ENCODE measurements at places on chromosomes 16 and 17. TPM values are rescaled to one million over a fixed set of nuclear protein-coding genes. Genes with fewer than 3 reads are reported as not detected.

- no peak for DNase-seq
Measured at GRCh38 chr17:82145550-82146155, 47.6 kb upstream of the FASN start.

MYLK3 gene
- 0.27 TPM for total RNA-seq

TBC1D26 gene
- not detected for total RNA-seq

DNA sequence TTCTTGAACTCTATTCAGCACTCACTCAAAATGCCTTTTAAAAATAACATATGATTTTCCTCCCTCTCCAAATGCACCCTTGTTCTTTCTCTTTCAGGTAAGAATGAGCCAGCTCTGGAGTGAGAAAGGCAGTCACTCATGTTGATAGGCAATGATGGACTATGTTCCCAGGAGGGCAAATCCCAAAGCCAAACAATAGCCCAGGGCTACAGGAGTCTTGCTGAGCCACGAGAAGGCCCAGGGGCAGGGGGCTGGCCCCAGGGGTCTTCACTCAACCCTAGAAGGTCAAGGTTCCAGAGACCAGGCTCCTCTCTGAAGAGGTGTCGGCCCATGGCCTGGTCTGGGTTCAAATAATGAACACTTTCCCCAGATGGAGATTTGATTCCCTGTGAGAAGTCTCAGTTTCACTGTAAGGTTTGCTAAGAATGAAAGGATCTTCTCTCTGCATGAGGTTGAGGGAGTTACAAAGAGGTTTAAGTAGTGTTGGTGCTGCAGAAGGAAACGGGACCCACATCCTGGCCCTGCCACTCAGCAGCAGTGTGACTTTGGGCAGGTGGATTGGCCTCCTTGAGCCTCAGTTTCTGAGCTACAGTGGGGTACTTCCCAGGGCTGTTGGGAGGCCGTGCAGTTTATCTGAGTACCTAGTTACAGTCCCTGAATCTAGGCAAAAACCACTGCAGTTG is 49.0 kb downstream of the RTN4RL1 start:
- no peak for DNase-seq

All from hematopoietic multipotent progenitor cell (in vitro differentiated cells).